ENCODE measurements at places on chromosomes 7 and 10. TPM values are rescaled to one million over a fixed set of nuclear protein-coding genes. Genes with fewer than 3 reads are reported as not detected.

RUFY2 gene
- total RNA-seq, result 113 TPM

ARF5 gene
- total RNA-seq, result 102 TPM

LRRC18 gene
- not detected for total RNA-seq

NXPH1 gene
- 41.6 TPM for total RNA-seq

TMEM229A gene
- total RNA-seq, result 1.2 TPM

GCK gene
- 6.5 TPM for total RNA-seq

NACAD gene
- total RNA-seq, result 4.9 TPM

CPN1 gene
- total RNA-seq, result not detected

KCP gene
- 0.41 TPM for total RNA-seq

CRHR2 gene
- total RNA-seq, result 0.41 TPM

MRPL32 gene
- total RNA-seq, result 48.5 TPM

ZNF727 gene
- 2.4 TPM for total RNA-seq

ACTL6B gene
- 163 TPM for total RNA-seq

DEPP1 gene
- 4.1 TPM for total RNA-seq

PNLIPRP2 gene
- not detected for total RNA-seq

ADAM8 gene
- total RNA-seq, result 1.2 TPM

VAX1 gene
- total RNA-seq, result 1.2 TPM

FLNC gene
- 2.4 TPM for total RNA-seq

SOSTDC1 gene
- total RNA-seq, result 30.2 TPM

PAPOLB gene
- total RNA-seq, result 0.82 TPM

GNAT3 gene
- not detected for total RNA-seq

CACNB2 gene
- total RNA-seq, result 10.6 TPM

RPEL1 gene
- total RNA-seq, result not detected

DOCK4 gene
- 70.9 TPM for total RNA-seq

TDRD1 gene
- 0.41 TPM for total RNA-seq

ACHE gene
- total RNA-seq, result 11.0 TPM

SYT15 gene
- total RNA-seq, result 0.82 TPM

ADAM22 gene
- 76.2 TPM for total RNA-seq

TRIM8 gene
- total RNA-seq, result 30.2 TPM

OR2A1 gene
- total RNA-seq, result not detected

CAV1 gene
- total RNA-seq, result 17.5 TPM

PTN gene
- 154 TPM for total RNA-seq

OR2A42 gene
- total RNA-seq, result under 0.01 TPM

LIPN gene
- not detected for total RNA-seq

OR2A7 gene
- not detected for total RNA-seq

DNAJC1 gene
- 20.0 TPM for total RNA-seq

CPEB3 gene
- total RNA-seq, result 21.2 TPM

CYP3A5 gene
- total RNA-seq, result 1.6 TPM

AOC1 gene
- total RNA-seq, result not detected

INMT gene
- 0.41 TPM for total RNA-seq

SH2B2 gene
- total RNA-seq, result 10.2 TPM

STOX1 gene
- 9.0 TPM for total RNA-seq

PLXDC2 gene
- 10.6 TPM for total RNA-seq

PPP1R9A gene
- 93.3 TPM for total RNA-seq

SH2D4B gene
- 1.2 TPM for total RNA-seq

SPDYE3 gene
- total RNA-seq, result not detected

CYP2C19 gene
- total RNA-seq, result 0.41 TPM

ARL4A gene
- total RNA-seq, result 49.7 TPM

LFNG gene
- 9.4 TPM for total RNA-seq

C7orf33 gene
- total RNA-seq, result not detected

C10orf53 gene
- not detected for total RNA-seq

GPR22 gene
- total RNA-seq, result 102 TPM

STAG3 gene
- 1.2 TPM for total RNA-seq

KCND2 gene
- total RNA-seq, result 51.8 TPM

STEAP1B gene
- total RNA-seq, result 2.4 TPM

All from frontal cortex (tissue), 4 donors.